Foreskin melanocyte (primary cell): ENCODE measurements at places on chromosomes 3 and 15.

- no peak for DNase-seq
Measured at GRCh38 chr3:31613177-31613576, 80.5 kb downstream of the STT3B start.

- DNase-seq, result peak; percentile 38
Measured at GRCh38 chr3:36648241-36649034, 115.9 kb downstream of the DCLK3 start.

- DNase-seq, result no peak
Measured at GRCh38 chr15:37122703-37123102, 22.4 kb upstream of the MEIS2 start.

GRCh38 chr3:31785734-31786133 is 195.3 kb downstream of the OSBPL10 start:
- DNase-seq, result no peak

GRCh38 chr3:45066109-45066801 is 40.2 kb downstream of the CLEC3B start:
- DNase-seq, result no peak

- no peak for DNase-seq
Measured at GRCh38 chr15:61489571-61489970, 260.5 kb upstream of the RORA start.

DNA sequence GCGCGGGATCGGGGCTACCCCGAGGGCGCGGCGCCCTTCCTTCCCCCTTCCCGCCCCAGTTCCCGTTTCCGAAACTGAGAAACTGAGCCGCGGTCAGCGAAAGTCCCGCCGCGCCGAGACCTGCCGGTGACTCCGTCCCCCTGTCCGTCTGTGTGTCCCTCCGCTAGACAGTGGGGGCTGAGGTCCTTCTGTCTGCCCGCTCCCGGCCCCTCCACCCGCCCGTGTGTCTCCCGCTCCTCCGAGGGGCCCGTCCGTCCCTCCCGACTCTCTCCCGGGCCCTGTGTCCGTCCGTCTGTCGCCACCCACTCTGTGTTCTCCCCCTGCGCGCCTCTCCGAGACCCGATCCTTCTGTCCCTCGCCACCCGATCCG is 426 bp downstream of the PRKCD start:
- no peak for DNase-seq

DNA sequence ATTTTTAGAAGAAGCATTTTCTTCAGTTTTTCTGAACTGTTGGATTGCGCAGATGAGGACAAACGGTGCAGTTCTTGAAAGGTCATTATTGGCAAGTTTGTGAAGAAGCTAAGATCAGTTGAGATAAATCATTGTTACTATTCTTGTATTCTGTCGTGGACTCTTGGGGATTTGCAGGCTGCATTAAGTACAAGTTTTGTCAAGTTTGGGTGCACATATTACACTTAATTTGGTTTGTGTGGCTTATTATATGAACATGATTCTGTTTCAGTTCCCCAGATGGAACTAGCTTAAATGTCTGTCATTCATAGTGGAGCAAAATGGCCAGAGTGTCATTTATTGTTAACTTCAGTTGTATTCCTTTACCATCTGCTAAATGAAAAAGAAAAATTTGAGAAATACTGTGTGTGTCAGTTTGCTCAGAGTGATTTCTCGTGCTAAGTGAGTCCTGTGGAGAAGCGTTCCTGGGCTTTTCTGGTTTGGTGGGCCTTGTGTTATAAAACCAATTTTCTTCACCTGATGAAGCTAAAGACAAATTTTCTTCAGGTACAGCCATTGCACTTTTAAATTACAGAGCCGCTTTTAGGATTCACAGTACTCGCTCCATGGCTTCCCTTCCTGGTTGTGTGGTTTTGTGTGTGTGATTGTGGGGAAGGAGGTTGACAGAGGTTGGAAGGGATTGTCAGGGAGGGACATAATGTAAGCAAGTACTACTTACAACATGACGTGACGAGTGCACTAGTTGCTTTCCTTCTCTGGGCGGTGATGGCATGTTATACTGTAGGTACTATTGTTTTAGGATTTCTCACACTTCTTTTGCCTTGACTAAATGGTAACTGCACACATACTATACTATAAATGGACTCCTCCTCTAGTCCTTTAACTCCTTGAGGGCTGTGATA is 1.7 kb downstream of the AKAP13 start:
- no peak for DNase-seq

- DNase-seq, result peak; percentile 74
Measured at GRCh38 chr3:138347960-138348753, at the start of gene MRAS. MRAS (plus strand) TSS chr3:138348579; CDS start chr3:138372884, 24,305 bp downstream.

- no peak for DNase-seq
Measured at GRCh38 chr3:18499301-18499700, 74.2 kb upstream of the SATB1 start.
